Thoracic aorta (tissue), 2 donors: ENCODE measurements at places on chromosomes 1 and 21. TPM values are rescaled to one million over a fixed set of nuclear protein-coding genes. Genes with fewer than 3 reads are reported as not detected.

GJA5 gene
- 51.7 TPM for total RNA-seq

DNA sequence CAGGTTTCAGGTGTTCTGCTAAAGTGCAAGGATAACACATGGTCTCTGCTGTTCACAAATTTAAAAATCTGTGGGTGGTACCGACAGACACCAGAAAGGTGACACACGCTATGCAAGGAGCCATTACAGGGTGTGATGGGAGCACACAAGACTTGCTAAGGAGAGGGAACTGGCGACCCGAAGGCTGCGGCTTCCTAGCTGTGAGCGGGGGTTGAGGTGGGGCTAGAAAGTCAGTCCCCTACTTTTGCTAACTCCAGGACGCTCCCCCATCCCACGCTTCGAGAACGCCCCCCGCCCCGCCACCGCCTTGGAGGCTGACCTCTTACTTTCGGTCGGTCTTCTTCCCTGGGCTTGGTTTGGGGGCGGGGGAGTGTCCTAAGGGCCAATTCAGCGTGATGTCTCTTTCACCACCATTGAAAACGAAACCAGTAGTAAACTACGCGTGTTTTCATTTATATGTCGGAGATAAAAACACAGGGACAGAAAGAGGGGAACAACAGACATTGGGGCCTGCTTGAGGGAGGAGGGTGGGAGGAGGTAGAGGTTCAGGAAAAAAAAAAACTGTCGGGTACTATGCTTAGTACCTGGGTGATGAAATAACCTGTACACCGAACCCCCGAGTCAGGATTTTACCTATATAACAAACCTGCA lies 1.1 kb downstream of the CKS1B start:
- DNase-seq, result no peak

- no peak for DNase-seq
Measured at GRCh38 chr1:23193391-23194118, 23.7 kb downstream of the HTR1D start.

GRCh38 chr1:997993-998744 lies 1.7 kb downstream of the HES4 start:
- DNase-seq, result no peak

- DNase-seq, result no peak
Measured at GRCh38 chr1:10304295-10304694, 93.9 kb downstream of the KIF1B start.

DNA sequence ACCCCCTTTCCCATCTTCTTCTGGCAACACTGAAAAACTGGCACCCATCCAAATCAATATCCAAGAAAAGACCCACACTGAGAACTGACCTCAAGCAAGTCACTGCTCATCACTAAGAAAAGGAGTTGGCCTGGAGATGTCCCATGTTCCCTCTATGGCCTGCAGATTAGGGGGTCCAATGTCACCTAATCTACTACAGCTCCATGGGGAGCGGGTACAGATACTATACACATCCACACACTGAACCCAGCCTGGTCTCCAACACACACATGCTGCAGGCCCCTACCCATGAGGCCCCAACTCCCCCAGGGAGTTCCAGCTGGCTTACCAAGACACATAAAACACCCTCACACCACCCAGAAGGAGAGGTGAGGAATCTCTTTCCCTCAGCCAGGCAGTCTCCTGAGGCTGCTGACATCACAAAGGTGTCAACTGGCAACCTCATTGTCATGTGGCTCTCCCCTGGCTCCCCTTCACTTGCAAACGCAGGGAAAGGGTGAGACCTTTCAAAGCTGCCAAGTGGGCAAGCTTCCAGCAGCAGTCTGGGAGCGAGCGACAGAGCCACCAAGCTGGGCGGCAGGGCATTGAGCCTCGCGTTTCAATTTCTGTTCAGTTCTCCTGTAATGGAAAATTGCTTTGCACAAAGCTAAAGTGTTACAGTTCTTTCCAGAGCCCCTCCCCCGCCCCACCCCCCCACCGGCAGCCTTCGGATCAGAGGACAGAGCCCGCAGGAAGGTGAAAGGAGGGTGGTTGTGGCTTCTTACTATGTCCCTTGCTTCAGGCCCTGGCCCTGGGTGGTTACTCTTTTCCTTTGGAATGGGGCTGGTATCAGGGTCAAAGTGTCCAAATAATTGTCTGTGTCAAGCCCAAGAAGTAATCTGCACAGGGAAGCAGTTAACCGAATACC lies at the start of gene LRRC52:
TSS of gene LRRC52 (plus strand) at position 469 of the 907 bp plus-strand sequence. CDS start at position 766, 297 bp downstream.
- no peak for DNase-seq

DNA sequence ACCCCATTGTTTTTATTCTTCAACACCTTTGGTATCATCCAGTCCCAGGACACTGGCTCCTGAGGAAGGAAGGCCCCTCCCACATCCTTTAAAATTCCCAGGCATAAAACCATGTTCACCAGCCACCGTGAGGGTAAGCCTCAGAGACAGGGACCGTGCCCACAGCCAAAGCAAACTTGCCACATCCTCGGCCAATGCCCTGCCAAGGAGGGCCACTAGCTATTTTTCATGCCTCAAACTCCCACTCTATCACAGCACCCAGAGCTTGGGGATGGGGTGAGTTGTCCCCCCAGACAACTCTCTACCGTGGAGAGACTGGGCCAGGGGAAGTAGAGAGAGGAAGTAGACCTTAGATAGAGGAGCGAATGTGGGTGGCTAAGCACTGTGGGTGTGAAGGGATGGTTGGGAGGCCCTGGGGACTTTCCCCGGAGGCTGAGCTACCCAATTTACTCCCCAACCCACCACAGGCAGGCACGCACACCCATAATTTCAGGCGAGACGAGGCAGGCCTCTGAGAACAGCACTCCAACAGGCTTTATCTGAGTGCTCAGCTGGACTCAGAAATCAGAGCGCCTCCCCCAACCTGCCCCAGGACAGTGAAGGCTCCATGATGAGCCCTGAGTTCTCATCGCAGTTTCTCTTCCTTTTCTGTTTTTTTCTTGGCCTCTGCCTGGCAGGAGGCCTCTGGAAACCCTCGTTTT lies 15.9 kb upstream of the BTG2 start:
- DNase-seq, result no peak

GRCh38 chr1:43691871-43692815 lies 15.2 kb upstream of the ST3GAL3 start:
- DNase-seq, result no peak

DNA sequence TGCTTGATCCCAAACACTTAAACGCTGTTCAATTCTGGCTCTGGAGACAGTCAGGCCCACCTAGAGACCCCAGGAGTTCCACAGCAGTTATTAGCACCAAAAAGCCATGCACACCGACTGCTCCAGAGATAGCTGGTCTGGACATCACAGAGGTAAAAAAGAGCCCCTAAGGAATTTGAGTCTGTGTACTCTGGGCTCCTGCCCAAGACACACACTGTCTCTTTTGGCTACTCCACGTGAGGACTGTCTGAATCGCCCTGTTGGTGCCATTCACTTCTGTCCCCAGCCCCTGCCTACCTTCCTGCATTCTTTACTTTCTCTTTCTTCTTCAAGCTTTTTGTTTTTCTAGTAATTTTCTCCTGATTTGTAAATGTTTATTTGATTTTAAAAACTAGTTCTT lies 197.4 kb downstream of the ADGRL2 start:
- no peak for DNase-seq

DNA sequence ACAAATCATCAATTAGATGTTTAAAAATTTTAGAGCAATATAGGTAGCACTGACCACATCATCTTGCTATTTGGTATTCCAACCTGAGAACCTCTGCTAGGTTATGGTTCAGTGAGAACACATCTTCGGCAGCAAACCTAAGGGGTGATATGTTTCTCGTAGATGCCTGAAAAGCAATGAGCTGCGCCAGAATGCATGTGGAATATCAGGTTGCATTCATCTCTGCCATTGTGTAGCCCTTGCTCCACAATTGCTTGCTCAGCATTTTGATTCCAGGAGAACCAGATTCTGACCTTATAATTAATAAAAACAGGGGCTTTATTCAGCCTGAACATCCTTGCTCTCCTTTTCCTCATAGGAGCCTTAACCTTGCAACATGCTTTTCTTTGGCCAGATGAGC lies 408.1 kb downstream of the USH2A start:
- no peak for DNase-seq

DNA sequence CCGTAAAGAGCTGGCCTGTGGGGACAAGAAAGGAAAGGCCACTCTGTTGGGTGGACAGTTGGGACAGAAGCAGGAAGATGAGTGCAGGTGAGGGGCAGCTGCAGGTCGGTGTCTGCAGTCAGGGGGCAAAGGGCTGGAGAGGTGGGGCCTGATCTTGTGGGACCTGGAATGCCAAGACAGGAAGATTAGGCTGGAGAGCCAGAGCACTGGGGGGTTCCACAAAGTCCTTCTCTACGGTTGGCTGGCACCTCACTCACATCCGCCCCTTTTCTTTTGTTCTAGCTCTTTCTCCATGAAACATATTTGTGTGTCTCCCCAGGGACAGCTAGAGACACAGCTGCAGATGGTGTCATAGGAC lies 404.1 kb downstream of the PTPRU start:
- no peak for DNase-seq

DNA sequence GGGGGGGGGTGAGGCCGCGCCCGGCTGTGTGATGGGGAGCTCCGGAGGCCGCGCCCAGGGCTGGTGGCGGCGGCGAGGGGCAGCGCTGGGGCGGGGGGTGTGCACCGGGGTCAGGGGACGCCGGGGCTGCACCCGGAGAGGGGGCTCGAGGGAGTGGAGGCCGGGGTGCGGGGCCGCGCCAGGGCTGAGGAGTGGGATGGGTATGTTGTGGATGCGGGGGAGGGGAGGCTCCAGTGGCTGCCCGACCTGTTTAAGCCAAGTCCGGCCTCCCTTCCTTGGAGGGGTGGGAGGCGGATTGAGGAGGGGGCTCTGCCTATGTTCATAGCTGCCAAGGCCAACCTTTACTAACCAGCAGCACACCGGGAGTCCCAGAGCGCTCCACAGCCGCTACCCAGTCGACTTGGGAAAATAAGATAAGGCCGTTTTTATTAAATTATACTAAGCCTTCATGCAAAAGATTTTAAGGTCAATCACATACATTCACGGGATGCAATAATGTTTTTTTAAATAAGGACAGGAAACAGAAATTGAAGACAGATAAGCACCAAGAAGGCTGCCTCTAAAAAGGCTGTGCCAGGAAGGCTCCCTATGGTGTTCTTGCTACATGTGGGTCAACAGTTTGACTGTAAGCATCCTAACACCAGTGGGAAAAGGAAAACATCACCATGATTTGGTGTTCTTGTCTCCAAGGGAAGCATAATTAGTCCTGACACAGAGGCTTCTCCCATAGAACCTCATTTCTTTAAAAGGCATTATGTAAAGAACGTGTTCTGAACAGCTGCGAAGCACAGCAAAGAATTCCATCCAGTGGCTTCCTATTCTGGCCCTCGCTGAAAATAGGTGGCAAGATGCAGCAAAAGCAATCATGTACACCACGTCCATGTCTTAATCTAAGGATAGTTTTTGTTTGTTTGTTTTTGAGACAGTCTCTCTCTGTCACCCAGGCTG lies 626 bp upstream of the HLCS start:
- no peak for DNase-seq

GRCh38 chr1:163610486-163610885 lies 288.7 kb downstream of the NUF2 start:
- no peak for DNase-seq

DNA sequence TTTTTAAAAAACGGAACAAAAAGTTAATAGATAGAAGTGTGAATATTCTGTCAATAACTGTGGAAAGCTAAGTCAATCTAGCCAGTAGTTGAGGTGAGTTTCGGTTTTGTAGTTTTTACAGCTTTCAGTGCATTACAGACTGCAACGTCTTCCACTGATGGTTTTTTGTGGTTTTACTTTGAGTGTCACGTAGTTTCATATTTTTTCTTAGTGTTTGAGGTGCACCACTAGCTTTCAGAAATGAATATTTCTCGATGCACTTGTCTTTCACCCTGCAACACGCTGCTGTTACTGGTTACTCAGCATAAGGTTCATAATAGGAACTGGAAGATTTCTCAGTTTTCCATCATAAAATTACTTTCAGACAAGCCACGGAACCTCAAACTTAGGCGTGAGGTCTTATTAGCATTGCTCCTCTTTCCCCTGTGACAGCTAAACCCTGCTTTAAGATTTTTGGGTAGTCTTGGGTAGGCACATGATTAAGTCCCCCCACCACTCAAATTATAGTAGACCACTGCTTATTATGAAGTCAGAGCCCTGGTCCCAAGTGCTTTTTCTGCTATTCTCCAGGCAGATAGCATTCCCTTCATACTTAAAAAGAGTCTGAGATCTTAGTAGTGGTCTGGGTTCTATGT lies 1412.7 kb downstream of the KCNT2 start:
- no peak for DNase-seq
